ENCODE measurements at places on chromosomes 6 and 20.

DNA sequence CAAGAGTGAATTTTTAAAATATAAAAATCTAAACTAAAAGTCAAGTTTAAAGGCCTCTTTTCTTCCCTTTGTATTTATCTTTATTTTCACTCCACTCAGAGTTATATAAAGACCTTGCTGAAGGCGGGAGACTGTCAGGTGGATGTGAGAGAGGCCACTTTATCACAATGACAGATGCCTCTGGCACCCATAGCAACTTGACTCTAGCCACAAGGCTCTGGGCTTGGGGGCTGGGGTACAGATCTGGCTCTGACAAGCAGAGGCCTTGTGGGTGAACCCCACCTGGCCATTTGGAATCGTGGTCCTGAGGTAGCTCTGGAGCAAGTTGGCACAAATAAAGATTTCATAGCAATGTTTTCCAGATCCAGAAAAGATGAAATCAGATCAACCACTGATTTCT, 417.2 kb downstream of the RFPL4B start:
- DNase-seq = no peak

GRCh38 chr6:167580619-167580911, 246.1 kb upstream of the AFDN start:
- DNase-seq = no peak

GRCh38 chr6:14807130-14807529, 438.7 kb upstream of the JARID2 start:
- no peak for DNase-seq

DNA sequence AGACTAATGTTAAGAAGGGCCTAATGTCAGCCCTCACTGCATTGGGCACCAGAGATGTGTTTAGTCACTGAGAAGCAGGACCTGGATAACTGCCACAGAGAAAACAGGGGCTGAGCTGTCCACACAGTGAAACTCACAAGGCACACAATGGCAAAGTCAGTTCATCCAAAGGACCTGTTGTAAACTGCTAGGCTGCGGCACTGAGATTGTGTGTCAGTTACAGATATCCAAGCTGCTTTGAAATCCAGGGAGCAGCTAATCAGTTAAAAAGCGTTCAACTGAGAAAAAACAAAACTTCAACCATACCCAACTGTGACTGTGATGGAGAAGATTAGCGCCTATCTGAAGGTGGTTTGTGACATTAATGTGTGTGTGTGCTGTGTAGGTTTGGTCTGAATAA, 27.8 kb upstream of the TMEM14A start:
- no peak for DNase-seq
